GM04503 (cell line): ENCODE measurements at places on chromosomes 1 and 21.

DNA sequence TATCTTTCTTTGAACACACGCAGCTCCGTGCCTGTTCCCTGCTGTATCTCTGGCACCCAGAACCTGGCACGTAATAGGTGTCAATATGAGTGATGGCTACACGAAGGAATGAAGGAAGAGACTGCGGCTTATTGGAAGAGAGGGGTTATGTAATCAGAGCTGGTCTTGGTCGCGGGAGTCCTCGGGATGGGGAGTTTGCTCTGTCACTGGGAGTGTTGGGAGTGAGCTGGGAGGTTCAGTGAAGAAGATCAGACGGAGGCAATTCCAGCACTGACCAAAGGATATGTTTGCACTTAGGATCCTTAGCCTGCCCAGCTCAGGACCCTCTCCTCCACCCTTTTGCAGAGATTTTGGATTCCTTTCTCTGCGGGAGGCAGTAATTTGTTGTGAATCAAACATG is 709.1 kb downstream of the PTPRU start:
- no peak for DNase-seq

GRCh38 chr21:15064576-15065391 is at the start of gene NRIP1:
NRIP1 (minus strand) TSS chr21:15065000; CDS start chr21:14968192, 96,808 bp downstream.
- no peak for DNase-seq

DNA sequence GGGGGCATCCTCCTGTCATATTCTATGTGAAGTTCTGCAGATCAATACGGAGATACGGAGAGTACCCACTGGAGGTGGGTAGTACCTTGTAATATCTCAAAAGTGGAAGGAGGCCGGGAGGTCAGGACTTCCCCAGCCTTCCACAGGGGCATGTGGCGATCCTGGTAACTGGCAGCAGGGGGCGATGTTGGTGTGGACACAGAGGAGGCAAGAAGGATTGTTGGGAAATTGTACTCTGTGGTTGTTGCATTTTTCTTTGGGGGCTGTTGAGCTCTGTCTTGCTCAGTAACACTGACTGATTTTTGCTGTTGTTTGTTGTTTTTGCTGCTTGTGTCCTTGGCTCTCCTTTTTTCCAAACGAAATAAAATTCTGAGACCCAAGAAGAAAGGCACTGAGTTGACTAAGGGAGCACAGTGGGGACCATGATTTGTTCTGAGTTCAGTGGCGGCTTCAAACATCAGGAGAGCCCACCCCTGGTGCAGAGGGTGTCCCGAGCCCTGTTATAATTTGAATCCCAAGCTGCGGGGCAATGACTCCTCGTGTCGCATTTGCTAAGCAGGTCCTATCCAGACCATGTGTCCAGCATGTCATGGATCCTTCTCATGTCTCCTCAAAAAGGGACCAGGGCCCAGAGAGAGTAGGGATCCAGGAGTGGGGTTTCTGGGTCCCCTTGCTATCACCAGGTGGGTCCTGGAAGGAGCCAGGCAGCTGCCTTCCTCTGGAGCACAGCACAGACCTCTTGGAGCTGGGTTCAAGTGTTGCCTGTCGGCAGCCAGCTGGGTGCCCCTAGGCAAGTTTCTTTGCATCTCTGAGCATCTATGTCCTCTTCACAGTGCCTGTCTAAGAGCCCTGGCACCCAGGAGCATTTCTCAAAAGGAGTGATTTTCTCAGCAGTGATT is 22.8 kb downstream of the LHX4 start:
- no peak for DNase-seq

- DNase-seq: no peak
Observed at GRCh38 chr1:43830802-43831201, 102.8 kb upstream of the ARTN start.
